ENCODE measurements at places on chromosomes 13 and 19.
A peak's percentile ranks its signal among the peaks of the same experiment; 100 is the strongest.

GRCh38 chr19:47433121-47433520, 13.8 kb upstream of the MEIS3 start:
- DNase-seq: no peak

DNA sequence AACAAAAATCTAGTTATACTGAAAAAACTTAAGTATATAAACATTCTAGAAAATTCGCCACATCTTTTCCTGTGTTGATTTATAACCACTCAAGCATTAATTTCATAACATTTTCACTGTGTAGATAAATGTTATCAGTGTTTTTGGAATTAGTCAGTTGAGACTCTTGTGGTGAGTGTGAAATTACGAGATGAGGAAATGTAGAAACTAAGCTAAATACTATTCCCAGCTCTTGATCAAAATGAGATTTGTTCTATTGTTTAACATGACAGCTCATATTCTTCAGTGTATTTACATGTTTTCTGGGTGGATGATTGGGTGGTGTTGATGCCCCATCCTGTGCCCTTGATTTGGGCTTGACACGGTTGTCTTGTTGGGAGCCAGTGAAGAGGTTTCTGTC, 406.8 kb downstream of the DACH1 start:
- DNase-seq: no peak

DNA sequence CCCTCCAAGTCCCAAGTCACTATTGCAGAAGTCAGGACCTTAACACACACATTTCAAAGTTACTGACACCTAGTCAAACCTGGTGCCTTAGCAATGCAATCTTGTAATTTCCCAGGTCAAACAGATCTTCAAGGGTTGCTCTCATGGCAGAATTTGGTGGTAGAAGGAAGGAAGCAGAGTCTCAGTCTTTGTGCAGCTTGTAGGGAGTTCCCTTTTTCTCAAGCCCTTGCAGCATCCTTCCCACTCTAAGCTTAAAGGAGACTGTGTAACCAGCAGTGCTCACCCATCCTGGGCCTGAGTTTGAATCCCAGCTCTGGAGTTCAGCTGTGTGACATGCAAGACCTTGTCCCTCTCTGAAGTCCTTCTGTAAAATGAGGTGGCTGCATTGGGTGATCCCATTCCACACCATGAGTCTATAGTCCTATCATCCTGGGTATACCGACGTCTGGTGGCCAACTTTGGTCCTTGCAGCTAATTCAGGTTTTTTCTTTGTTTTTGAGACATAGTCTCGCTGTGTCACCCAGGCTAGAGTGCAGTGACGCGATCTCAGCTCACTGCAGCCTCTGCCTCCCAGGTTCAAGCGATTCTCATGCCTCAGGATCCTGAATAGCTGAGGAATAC, 9.8 kb downstream of the SIGLEC10 start:
- peak; percentile 39 for DNase-seq

GRCh38 chr13:113783966-113784644, 25.1 kb downstream of the TMEM255B start:
- no peak for DNase-seq

DNA sequence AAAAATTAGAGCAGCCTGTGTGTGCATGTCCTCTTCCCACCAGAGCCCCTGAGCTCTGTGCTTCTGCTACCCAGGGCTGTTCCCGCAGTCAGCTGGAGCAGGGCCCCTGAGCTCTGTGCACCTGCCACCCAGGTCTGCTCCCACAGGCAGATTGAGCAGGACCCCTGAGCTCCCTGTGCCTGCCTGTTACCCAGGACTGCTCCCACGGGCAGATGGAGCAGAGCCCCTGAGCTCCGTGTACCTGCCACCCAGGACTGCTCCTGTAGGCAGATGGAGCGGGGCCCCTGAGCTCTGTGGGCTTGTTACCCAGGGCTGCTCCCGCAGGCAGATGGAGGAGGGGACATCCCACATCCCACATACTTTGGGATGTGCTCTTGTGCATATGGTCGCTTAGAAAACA, 186.8 kb upstream of the SOX1 start:
- no peak for DNase-seq

- no peak for DNase-seq
These were observed 212.8 kb downstream of the ENOX1 start for GRCh38 chr13:43573802-43574514.

DNA sequence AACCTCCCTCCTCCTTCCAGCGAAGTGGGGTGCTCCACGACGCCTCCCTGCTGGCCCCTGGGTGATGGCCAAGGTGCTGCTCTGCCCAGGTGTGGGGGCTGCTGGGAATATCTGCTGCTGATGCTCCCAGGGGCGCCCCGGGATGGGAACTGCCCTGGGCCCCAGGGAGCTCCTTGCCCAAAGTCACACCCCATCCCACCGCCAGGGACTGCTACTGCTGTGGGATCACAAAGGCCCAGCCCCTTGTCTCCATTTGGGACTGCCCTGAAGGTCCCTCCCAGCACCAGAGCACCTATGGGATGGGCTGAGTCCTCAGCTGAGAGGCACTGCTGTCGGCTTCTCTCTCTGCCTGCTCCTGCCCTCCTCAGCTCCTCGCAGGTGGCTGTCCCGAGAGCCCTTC, 19.0 kb downstream of the CHST8 start:
- no peak for DNase-seq

- no peak for DNase-seq
These were observed 628.0 kb upstream of the PCDH20 start for GRCh38 chr13:62043600-62043999.

DNA sequence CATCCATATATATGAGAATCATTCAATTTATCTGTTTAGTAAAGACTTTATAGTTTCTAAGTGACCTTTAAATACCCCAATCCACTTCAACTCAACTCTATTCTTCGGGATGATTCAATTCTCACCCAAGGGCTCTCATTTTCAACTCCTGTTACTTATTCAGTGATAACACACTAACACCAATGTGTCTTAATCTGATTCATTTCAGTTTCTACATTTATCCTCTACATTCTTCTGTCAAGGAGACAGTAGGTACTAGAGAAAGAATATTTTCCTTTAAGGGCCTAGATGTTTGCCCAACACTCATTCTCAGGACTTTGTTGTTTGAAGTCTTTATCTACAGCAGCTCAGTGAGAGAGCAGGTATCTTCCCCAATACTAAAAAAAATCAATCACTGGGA, 7.1 kb downstream of the ARGLU1 start:
- no peak for DNase-seq

GRCh38 chr19:33055718-33056117, 9.0 kb downstream of the RHPN2 start:
- no peak for DNase-seq

DNA sequence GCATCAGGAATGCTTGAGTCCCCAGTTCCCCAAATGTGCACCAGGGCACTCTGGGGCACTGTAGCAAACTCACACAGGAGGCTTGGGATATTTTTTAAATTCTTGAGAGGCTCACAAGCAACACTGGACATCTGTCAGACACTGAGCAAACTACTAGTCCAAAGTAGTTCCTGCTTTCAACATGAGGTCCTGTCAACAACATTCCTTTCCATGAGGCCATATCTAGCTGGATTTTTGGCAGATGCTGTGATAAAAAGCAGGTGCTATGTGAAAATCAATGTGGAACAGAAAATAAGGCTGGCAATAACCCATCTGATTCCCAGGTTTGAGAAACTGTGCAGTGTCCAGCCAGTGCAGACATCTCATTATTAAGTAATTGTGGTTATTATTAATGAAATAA, 50.5 kb downstream of the STARD13 start:
- no peak for DNase-seq

DNA sequence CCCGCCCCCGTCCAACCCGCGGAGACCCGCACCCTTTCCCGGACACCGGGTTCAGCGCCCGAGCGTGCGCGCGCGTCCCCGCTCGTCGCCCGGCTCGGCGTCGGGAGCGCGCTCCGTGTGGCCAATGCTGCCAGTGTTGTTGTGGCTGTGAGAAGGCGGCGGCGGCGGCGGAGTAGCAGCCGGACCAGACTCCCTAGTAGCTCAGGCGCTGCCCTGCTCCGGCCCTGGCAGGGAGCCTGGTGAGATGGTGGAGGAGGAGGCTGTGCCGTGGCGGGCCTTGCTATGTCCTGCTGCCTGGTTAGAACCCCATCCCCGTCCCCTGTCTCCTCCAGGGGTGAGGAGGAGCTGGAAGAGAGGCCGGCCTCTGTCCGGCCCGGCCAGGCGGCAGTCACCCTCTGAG, 553.2 kb downstream of the TUBA3C start:
- DNase-seq: no peak

- no peak for DNase-seq
These were observed 184.5 kb upstream of the SERP2 start for GRCh38 chr13:44189085-44189484.

DNA sequence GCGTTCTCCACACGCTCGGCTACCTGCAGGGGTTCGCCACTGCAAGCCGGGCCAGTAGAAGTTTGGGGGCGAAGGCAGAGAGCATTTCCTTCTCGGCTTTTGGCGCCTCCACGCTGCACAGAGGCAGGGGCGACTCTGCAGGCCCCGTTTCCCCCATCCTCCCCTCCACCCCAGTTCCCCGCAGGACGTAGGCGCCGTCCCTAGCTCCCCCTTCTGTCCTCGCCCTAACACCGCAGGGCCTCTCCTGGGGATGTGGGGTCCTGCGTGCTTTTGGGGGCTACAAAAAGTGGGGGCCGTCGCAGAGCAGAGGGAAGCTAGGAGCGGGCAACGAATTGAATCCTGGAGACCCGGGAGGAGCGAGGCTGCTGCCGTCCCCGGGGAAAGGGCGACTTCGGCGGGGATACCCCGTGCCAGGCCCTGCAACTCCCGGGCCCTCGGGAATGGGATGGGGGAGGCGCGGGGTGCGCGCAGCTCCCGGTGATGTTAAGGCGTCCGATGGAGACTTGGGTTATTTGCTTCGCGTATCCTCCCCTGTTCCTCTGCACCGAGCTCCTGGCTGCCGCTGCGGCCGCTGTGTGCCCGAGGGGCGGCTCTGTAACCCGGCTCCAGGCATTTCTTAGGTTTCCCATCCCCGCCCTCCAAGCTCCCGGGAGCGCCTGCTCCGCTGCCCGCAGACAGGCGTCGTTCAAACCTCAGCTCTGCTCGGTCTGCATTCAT, 255.9 kb upstream of the SOX21 start:
- DNase-seq: no peak

GRCh38 chr19:39858541-39858940, 12.4 kb upstream of the FBL start:
- no peak for DNase-seq

Data from stimulated activated CD4-positive, alpha-beta T cell treated with anti-CD3 and anti-CD28 coated beads, Interleukin-4, amount 100 ng/mL, for 24 hours (primary cell).